ENCODE measurements at places on chromosomes 7 and 10.

GRCh38 chr7:93578762-93579161 is 4.2 kb upstream of the CALCR start:
- DNase-seq: no peak

GRCh38 chr7:13476881-13477444 is 512.5 kb downstream of the ETV1 start:
- no peak for DNase-seq

- no peak for DNase-seq
Observed at GRCh38 chr7:130874071-130874915, 140.3 kb upstream of the KLF14 start.

DNA sequence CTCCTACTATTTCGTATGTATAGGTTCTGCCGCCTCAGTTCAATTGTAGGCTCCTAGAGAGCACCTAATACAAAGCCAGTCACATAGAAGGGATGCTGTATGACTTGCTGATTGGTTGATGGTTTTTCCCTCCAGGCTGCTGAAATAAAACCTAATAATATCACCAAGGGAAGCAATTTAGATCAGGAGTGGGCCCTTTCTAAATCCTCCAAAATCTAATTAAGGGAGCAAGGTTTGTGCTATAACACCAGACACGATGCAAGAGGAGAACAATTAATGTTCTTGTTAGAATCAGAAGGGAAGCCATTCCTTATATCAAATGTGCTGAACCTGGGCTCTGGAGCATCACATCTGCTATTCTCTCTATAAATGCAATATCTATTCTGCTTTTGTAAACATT is 42.0 kb upstream of the SLC13A1 start:
- no peak for DNase-seq

All from kidney epithelial cell (primary cell).